ENCODE measurements at places on chromosomes 16 and 17.

DNA sequence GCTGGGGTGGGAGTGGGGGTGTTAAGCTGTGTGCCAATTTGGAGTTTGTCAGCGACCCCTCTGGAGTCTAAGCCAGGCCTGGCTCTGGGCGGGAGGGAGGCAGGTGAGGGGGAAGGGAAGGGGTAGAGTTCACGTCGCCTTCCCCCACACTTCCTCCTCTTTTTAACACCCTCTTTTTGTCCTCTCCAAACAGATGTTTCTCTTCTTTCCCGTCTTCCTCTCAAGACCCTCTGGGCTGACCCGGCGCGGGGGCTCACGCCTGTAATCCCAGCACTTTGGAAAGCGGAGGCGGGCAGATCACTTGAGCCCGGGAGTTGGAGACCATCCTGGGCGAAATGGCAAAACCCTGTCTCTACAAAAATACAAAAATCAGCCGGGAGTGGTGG, 3.3 kb downstream of the HOXB1 start:
- peaks cover 4% of the 10 kb centered on the region for H3K4me1 ChIP-seq
- no peak for DNase-seq
- no peak overlapping the region for H3K27ac ChIP-seq
- no peaks in the 10 kb centered on the region for H3K36me3 ChIP-seq

- H3K27me3 ChIP-seq: no peaks in the 10 kb centered on the region
- H3K4me1 ChIP-seq: no peaks in the 10 kb centered on the region
- no peaks in the 10 kb centered on the region for H3K36me3 ChIP-seq
- H3K27ac ChIP-seq: no peak overlapping the region
- DNase-seq: no peak
- H3K4me3 ChIP-seq: no peak overlapping the region
Observed at GRCh38 chr17:70499067-70499786, 329.9 kb downstream of the KCNJ2 start.

- H3K4me3 ChIP-seq: no peak overlapping the region
- peaks cover 4% of the 10 kb centered on the region for H3K27me3 ChIP-seq
- no peaks in the 10 kb centered on the region for H3K4me1 ChIP-seq
- H3K36me3 ChIP-seq: no peaks in the 10 kb centered on the region
Observed at GRCh38 chr17:57016071-57016763, 38.3 kb downstream of the SCPEP1 start.

DNA sequence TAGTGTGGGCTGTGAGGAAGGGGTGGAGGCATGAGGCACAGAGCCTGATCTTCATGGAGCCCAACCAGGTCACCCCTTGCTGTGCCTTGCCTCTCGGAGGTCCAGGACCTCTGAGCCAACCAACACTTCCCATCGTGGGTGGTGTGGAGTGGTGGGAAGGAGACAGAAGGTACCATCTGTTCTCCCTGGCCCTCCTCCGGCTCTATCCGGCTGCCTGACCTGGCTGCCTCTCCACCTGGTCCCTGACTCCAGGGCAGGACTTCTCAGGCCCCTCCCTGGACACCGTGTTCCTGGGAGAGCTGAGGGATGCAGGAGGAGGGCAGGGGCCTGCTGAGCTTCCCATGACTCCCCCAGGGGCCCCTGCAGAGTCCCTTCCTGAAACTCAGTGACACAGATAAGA, 3.9 kb downstream of the PDK2 start:
- H3K36me3 ChIP-seq: no peaks in the 10 kb centered on the region
- H3K4me3 ChIP-seq: no peak overlapping the region
- H3K27ac ChIP-seq: no peak overlapping the region
- H3K4me1 ChIP-seq: peaks cover 19% of the 10 kb centered on the region
- no peak for DNase-seq

DNA sequence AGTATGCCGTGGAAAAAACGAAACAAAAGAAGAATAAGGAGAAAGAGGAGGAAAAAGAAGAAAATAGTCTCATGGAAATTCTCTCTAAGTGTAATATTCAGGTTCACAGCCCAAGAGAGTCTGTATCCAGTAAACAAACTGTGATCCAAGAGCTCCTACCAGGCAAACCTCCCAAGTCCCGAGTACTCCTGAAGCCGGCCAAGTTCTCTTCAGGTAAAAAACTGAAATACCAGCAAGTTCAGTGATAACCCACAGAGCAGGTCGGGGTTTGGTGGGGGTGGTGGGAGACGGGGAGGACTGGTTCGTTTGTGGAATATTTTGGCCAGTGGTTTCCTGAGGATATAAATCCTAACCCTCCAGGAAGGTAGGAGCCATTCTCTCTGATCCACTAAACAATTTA, 8.5 kb upstream of the TVP23B start:
- no peaks in the 10 kb centered on the region for H3K27me3 ChIP-seq
- H3K27ac ChIP-seq: no peak overlapping the region
- no peaks in the 10 kb centered on the region for H3K36me3 ChIP-seq
- no peak overlapping the region for H3K4me3 ChIP-seq
- no peak for DNase-seq

DNA sequence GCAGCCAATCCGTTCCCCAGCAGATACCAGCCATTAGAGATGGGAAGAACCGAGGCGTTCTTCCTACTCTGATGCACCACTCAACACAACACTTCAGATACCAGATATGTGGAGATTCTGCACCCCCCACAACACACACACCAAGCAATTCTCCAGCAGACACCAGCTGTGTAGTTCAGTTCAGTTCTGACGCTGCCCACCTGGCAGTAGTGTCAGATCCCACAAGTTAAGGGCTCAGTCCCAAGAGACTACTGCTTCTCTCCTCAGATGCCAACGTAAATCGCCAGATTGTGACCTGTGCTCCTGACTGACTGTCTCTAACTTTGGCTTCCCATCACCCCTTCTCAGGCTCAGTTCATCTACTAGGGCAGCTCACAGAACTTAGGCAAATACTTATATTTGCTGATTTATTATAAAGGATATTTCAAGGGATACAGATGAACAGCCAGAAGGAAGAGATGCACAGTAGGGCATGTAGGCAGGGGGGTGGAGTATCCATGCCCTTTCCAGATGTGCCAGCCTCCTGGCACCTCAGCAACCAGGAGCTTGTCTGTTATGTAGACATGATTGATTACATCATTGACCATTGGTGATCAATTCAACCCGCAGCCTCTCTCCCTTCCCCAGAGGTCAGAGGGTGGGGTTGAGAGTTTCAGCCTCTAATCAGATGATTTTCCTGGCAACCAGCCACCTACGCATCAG, 110.6 kb downstream of the PRKCA start:
- no peaks in the 10 kb centered on the region for H3K27me3 ChIP-seq
- H3K4me1 ChIP-seq: peaks cover 64% of the 10 kb centered on the region
- H3K4me3 ChIP-seq: no peak overlapping the region

GRCh38 chr17:36525113-36525512, 9.6 kb downstream of the MYO19 start:
- H3K4me1 ChIP-seq: peaks cover 30% of the 10 kb centered on the region
- H3K27me3 ChIP-seq: no peaks in the 10 kb centered on the region
- H3K27ac ChIP-seq: peak overlapping the region; percentile 69
- peaks cover 51% of the 10 kb centered on the region for H3K36me3 ChIP-seq

DNA sequence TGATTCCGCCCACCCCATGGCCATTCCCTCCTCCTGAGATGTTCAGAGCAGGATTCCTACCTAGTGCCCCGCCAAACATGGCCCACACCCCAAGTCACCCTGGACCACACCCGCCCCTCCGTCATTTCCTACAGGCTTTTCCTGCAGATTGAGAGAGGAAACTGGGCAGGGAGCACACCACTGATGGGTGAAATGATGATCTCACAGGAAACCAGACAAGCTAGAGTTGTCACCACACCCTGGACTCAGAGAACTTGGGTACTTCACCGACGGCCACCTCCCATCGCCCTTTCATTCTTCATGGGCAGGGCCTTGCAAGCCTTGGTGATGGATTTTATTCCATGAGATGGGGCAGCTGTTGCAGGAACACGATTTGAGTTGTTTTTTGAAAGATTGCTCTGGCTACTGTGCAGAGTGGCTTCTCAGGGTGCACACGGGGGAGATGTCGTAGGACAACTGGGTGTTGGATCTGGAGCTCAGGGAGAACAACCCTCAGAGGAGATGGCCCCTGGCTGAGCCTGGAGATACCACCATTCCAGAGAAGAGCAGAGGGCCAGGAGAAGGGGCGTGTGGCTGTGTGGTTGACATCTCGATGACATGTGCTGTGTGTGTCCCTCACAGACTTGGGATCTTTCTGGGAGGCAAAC, 7.4 kb upstream of the B9D1 start:
- H3K4me1 ChIP-seq: peaks cover 18% of the 10 kb centered on the region
- no peak overlapping the region for H3K27ac ChIP-seq
- no peak for DNase-seq
- no peak overlapping the region for H3K4me3 ChIP-seq

- no peaks in the 10 kb centered on the region for H3K4me1 ChIP-seq
- H3K36me3 ChIP-seq: peaks cover 4% of the 10 kb centered on the region
- no peak overlapping the region for H3K27ac ChIP-seq
Observed at GRCh38 chr16:78729687-78730086, 630.2 kb downstream of the WWOX start.

DNA sequence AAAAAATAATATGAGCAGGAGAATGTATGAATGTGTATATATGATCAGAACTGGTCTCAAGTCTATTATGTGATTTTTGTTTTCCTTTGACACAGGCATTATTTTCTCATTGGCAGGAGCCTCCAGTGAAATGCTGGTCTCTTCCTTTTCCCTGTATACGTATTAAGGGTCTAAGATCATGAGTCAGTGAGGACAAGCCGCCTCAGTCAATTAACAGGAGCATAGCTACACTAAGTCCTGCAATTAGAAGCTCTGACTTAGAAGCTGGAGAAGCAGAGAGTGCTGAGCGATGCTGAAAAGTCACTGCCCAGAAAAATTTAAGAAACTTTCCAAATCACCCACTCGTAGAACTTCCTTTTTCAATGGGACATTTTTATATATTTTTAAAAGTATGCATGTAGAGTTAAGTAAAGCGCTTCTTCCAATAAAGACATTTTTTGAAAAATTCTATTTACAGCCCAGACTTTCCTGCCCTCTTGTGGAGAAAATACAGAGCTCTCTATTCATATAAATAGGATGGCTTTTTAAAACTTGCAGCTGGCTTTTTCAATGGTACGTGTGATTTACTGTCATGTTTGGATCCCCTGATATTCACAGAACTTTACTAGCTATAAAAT, 70.2 kb upstream of the PSMD7 start:
- no peak overlapping the region for H3K4me3 ChIP-seq
- no peaks in the 10 kb centered on the region for H3K36me3 ChIP-seq
- H3K27ac ChIP-seq: no peak overlapping the region
- no peaks in the 10 kb centered on the region for H3K4me1 ChIP-seq

DNA sequence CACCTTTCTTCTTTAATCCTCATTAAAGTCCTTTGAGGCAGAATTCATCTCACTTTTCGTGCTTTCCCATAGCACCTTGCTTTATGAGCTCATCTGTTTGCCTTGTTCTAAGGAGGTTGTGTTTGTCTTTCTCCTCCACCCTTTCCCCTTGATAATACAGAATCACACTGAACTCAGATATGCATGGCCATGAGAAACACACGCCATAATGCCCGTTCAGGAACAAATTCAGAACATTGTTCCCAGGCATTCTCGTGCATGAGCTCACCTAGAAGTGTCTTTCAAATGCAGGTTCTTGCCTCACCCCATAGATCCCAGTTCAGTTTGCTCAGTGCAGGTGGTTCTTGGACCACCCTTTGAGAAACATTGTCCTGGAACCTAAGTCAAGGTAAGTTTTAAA, 71.1 kb downstream of the TMEM114 start:
- H3K36me3 ChIP-seq: no peaks in the 10 kb centered on the region
- H3K27ac ChIP-seq: no peak overlapping the region
- peaks cover 8% of the 10 kb centered on the region for H3K27me3 ChIP-seq
- DNase-seq: no peak
- peaks cover 4% of the 10 kb centered on the region for H3K4me1 ChIP-seq

GRCh38 chr17:30336369-30337171, 2.7 kb upstream of the TMIGD1 start:
- H3K4me3 ChIP-seq: no peak overlapping the region
- H3K4me1 ChIP-seq: peaks cover 45% of the 10 kb centered on the region
- H3K36me3 ChIP-seq: no peaks in the 10 kb centered on the region
- no peak overlapping the region for H3K27ac ChIP-seq

DNA sequence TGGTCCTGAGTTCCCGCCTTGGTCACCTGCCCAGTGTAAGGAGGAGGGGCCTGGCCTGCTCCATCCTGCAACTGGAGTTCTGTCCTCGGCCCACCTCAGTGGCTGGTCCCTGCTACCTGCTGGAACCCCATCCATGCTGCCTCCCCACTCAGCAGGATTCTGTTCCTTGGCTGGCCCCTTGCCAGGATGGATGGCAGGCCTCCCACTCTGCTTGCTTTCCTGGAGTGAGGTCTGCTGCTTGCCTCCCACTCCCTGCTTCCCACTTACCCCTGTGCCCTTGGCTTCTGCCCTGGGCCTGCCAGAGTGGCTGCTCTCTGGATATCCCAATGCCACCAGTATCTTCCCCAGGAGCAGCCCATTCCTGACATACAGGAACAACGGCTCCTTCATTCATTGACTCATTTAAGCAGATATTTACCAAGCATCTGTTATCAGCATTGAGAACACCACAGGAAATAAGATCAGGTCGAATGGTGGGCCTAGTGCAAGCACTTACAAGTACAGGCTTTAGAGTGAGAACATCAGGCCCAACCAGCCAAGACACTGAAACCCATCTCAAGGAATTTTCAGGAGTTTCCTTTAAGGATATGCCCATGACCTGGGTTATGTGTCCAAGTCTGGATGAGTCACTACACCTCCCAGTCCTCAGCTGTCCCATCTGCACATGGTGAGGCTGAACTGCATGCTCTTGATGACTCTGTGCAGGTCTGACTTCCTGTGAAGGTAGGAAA, 17.0 kb upstream of the RPRML start:
- no peak overlapping the region for H3K27ac ChIP-seq
- no peaks in the 10 kb centered on the region for H3K27me3 ChIP-seq
- no peak for DNase-seq
- H3K4me1 ChIP-seq: no peaks in the 10 kb centered on the region

DNA sequence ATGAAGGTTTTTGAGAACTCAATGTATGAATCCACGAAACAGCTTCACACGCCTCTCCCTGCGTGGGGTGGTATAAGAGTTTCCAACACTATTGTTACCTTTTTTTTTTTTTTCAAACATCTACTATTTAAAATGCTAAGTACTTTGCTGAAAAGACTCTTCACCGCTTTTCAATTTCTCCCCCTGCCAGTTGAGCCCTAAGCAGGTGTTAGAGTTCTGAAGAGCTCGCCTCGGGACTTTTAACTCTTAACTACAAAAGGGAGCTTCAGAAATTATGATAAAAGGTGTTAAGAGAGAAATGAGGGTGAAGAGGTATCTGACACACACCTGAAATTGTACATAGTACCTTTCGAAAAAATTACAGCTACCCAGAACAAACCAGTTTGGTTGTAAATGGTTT, 20.9 kb upstream of the PSMD7 start:
- H3K27me3 ChIP-seq: peaks cover 16% of the 10 kb centered on the region
- no peak overlapping the region for H3K4me3 ChIP-seq
- H3K36me3 ChIP-seq: peaks cover 10% of the 10 kb centered on the region
- no peaks in the 10 kb centered on the region for H3K4me1 ChIP-seq
- no peak for DNase-seq

GRCh38 chr17:45965812-45966211, 33.2 kb upstream of the STH start:
- no peak for DNase-seq
- H3K36me3 ChIP-seq: no peaks in the 10 kb centered on the region
- H3K27me3 ChIP-seq: peaks cover 10% of the 10 kb centered on the region
- H3K4me3 ChIP-seq: no peak overlapping the region

Data from activated naive CD8-positive, alpha-beta T cell treated with anti-CD3 and anti-CD28 coated beads for 36 hours (primary cell).